Endothelial cell of umbilical vein (primary cell): ENCODE measurements at places on chromosomes 3 and 15. TPM values are rescaled to one million over a fixed set of nuclear protein-coding genes. Genes with fewer than 3 reads are reported as not detected.

The TGM5 gene
- not detected in 2 replicates for total RNA-seq

The ATG7 gene
- total RNA-seq, result 48.3 and 50.4 TPM in 2 replicates

The PTPRG gene
- 37.5 and 39.1 TPM in 2 replicates for total RNA-seq

The DZIP1L gene
- 14.6 and 17.9 TPM in 2 replicates for total RNA-seq

The ACAN gene
- not detected in 2 replicates for total RNA-seq

The CYP8B1 gene
- not detected in 2 replicates for total RNA-seq

The GATA2 gene
- total RNA-seq, result 62.2 and 63.9 TPM in 2 replicates

The PCOLCE2 gene
- total RNA-seq, result not detected in 2 replicates

The PP2D1 gene
- total RNA-seq, result not detected in 2 replicates

The MESP1 gene
- 1.0 and 1.7 TPM in 2 replicates for total RNA-seq

The COL6A5 gene
- total RNA-seq, result not detected in 2 replicates

The VEPH1 gene
- 136 and 142 TPM in 2 replicates for total RNA-seq

The CD80 gene
- not detected in 2 replicates for total RNA-seq

The ABI3BP gene
- 55.9 and 78.1 TPM in 2 replicates for total RNA-seq

The CYFIP1 gene
- 135 and 158 TPM in 2 replicates for total RNA-seq

The SOX2 gene
- 0.13 TPM in 1 of 2 replicates, not detected in the other for total RNA-seq
